ENCODE measurements at places on chromosomes 7 and 10. TPM values are rescaled to one million over a fixed set of nuclear protein-coding genes. Genes with fewer than 3 reads are reported as not detected.

PEX1 gene
- 15.1 TPM for total RNA-seq

- DNase-seq = no peak
Measured at GRCh38 chr7:20131776-20132175, 85.4 kb downstream of the MACC1 start.

GRCh38 chr7:113519472-113519871 is 399.3 kb downstream of the PPP1R3A start:
- no peak for DNase-seq

ATOH7 gene
- total RNA-seq = not detected

All from activated T-helper 2 cell treated with anti-CD3 and anti-CD28 coated beads, Interferon-gamma antibody, Interleukin-2, Interleukin-4, amounts not matched to agents 10 μg/mL and 5 μg/mL and 100 μg/mL, durations not matched to agents 14 hours and 24 hours and 36 hours (primary cell).